NCI-H526 (cell line): ENCODE measurements at places on chromosomes 5 and 9.
A peak's percentile ranks its signal among the peaks of the same experiment; 100 is the strongest.

DNA sequence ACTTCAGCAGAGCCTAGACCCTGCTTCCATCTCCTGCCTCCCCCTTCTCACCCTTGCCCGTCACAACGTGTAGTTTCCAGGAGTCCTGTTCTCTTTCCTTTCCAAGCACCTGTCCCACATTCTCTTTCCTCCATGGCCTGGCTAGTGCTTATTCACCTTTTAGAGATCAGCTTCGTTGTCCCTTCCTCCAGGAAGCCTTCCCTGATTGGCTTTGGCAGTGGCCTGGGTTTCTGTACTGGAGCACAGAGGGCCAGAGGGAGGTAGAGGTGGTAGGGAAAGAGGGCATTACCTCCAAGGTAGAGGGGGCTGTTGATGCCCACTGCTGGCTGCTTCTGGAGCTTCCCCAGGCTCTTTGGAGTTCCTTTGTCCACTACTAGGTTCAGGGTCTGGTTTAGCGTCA lies 93.7 kb upstream of the PANK3 start:
- DNase-seq: no peak

- DNase-seq: no peak
Measured at GRCh38 chr5:7251132-7251531, 144.8 kb upstream of the ADCY2 start.

GRCh38 chr5:157484768-157485167 lies 24.8 kb downstream of the NIPAL4 start:
- DNase-seq: peak; percentile 44

DNA sequence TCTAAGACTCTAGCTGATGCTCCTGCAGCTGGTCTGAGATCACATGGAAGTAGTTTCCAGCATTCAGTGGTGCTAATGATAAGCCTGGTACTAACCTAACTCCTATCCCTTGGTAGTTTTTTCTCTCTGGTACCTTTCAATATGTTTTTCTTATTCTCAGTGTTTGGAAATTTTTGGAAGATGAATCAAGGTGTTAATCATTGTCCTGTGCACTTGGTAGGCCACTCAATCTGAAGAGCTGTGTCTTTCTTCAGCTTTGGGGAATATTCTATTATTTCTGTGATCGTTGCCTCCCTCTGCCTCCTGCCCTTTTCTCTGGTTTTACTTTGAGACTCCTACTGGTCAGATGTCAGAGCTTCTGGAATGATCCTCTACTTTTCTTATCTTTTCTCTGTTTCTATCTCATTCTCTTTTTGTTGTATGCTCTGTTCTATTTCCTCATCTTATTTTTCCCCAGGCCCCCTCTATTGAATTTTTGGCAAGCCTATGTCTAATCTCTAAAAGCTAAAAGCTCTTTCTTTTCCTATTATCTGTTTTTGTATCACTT lies 136.8 kb downstream of the APBA1 start:
- DNase-seq: no peak

DNA sequence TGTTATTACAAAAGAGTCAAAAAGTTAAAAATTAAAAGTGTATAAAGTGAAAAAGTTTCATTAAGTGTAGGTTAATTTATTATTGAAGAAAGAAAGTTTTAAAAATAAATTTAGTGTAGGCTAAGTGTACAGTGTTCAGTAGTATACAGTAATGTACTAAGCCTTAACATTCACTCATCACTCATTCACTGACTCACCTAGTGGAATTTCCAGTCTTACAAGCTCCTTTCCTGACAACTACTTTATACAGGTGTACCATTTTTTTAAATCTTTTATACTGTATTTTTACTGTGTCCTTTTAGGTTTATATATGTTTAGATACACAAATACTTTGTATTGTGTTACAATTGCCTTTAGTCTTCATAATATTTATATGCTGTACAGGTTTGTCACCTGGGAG lies 530.2 kb upstream of the FAM174A start:
- no peak for DNase-seq

GRCh38 chr9:130265431-130266235 lies at the start of gene HMCN2:
TSS of gene HMCN2 (plus strand) at chr9:130265760. CDS start at chr9:130265879, 119 bp downstream.
- DNase-seq: peak; percentile 31

DNA sequence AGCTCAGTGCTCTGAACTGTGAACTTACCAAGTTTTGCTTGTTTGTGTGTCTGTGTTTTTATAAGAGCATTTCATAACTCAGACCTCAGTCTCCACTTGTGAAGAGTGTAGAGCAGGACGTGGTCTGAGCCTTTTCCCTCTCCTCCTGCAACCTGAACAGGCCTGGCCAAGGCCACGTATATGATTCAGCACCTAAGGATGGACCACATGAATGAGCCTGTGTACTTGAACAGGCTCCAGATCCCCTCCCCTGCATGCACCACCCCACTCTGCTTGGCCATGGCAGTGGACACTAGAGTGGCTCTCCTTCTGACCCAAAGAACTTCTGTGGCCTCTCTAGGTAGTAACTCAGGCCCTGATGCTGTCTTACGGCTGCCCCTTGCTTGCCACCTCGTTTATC lies 125.9 kb upstream of the FSTL4 start:
- DNase-seq: no peak

- DNase-seq: no peak
Measured at GRCh38 chr5:176806137-176806536, 4.2 kb upstream of the UNC5A start.

- DNase-seq: no peak
Measured at GRCh38 chr9:38286357-38286756, 106.1 kb upstream of the ALDH1B1 start.

DNA sequence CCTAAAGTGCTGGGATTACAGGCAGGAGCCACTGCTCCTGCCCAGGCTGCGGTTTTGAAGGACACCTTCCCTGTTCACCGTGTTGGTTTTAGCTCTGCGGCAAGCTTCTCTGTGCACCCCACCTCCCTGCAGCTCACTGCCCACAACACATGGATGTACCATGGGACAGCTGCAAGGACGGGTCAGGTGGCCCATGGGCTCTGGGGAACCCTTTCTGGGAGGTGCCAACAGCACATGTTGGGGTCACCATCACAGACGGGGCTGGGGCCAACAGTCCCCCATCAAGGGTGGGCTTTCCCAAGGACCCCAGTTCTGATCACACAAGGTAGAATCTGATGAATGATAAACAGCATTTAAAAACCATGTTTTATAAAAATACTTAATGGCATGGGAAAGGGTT lies 7.5 kb downstream of the EXD3 start:
- DNase-seq: no peak

DNA sequence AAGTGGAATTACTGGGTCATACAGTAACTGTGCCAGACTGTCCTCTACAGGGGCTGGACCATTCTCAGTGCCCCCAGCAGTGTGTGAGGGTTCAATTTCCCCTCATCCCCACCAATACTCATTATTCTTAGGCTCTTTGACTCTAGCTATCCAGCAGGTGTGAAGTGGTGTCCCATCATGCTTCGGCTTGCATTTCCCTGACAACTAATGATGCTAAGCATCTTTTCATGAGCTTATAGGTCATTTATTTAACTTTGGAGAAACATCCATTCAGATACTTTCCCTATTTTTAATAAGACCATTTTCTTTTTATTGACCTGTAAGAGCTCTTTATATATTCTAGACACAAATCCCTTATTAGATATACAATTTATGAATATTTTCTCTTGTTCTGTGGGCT lies 63.6 kb downstream of the ADAMTS2 start:
- DNase-seq: no peak

GRCh38 chr5:78805474-78806124 lies 157.0 kb upstream of the LHFPL2 start:
- no peak for DNase-seq

DNA sequence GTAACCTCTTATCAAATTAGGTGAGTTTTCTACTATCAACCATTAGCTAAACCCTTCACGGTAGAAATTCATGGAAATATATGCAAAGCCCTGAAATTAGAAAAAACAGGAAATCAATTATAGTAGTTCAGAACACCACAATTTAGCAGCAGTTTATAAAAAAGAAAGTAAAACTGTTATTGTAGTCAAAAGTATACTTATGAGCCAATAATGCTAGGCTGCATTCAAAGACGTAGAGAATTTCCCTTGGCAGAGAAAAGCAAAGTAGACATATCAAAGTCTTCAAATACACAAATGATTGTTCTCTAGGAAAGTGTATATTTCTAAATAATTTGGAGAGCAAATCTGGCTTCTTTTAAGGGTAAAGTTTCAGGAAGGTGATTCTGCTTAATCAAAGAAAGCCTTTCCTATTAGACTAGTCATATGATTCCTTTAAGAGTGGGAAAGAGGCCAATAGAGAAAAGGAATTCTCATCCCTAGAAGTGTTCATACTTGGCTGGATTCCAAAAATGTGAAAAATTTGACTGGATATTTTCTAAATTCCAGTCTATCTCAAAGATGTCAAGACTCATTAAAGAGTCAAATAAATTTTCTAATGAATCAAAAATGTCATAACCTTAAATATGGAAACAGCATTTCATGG lies 185.5 kb downstream of the SMC2 start:
- no peak for DNase-seq

- no peak for DNase-seq
Measured at GRCh38 chr5:178245389-178245788, 12.8 kb upstream of the PHYKPL start.

GRCh38 chr5:9421884-9422283 lies 124.0 kb downstream of the SEMA5A start:
- no peak for DNase-seq

- DNase-seq: no peak
Measured at GRCh38 chr9:92289708-92290390, 3.6 kb downstream of the IARS1 start.

DNA sequence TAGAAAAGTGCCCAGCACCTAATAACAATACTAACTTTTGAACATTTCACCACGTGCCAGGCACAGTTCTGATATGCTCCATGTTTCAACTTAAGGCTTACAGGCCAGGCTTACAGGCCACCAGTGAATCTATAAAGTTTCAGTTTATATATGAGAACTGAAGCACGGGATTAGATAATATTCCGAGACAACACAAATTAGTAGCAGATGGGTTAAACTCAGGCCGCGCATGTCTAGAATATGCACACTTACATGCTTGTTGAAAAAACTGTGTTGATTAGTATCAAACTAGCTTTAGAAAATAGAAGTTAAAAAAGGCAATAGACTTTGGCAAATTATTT lies 587.9 kb downstream of the MTRR start:
- DNase-seq: no peak

GRCh38 chr9:127905788-127906191 lies 6.4 kb upstream of the ST6GALNAC6 start:
- DNase-seq: no peak

DNA sequence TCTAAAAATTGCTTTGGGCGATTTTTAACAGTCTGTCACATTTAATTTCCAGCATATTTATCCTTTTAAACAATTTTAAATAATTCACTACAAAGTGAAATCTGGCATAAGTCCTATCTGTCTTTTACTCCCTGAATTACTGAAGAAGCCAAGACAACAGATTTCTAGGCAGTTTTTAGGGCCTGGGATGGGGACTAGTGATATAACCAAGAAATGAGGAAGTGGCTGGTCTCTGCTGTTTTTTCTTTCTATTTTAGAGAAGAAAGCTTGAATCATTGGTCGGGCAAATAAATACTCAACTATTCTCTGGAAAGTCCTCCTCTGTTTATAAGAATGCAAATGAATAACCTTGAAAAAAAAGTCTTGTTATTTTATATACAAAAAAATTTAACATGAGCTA lies 79.7 kb upstream of the SSBP2 start:
- no peak for DNase-seq

GRCh38 chr5:76402251-76402885 lies 717 bp upstream of the IQGAP2 start:
- DNase-seq: no peak

GRCh38 chr5:83313436-83313835 lies 158.1 kb upstream of the VCAN start:
- DNase-seq: no peak

GRCh38 chr5:31758803-31759425 lies 120.0 kb downstream of the PDZD2 start:
- DNase-seq: no peak

DNA sequence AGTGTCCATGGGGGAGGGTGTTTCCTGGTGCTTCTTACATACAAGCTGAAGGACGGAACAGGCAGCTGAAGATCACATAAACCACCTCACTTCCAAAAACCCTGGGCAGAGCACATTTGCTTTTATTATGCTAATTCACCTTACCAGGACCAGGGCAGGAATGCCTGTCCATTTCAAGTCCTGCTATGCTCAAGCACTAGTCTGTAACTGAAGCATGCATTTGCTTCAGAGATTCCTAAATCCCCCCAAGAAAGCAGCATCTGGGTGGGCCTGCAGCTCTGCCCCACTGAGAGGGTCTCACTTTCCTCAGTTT lies 9.4 kb upstream of the NACC2 start:
- no peak for DNase-seq

DNA sequence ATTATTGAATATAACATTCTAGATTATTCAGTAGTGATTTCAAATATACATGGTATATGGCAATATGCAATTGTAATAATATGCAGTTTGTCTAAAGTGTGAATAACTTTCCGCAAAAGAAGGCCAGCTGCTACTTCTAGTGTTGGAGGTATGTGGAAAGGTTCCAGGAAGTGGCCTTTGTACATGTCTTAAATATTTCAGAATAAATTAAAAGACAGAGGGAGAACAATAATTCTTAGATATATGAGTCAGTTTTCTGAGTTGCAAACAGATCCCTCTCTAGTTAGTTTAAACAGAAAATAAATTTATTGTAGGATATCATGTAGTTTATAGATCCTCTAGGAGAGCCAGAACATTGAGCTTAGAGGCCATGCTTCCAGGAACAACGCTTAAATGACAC lies 210.8 kb upstream of the ELL2 start:
- no peak for DNase-seq

GRCh38 chr5:110251366-110251765 lies 475.1 kb downstream of the TMEM232 start:
- DNase-seq: no peak

GRCh38 chr9:32558408-32558934 lies 6.1 kb upstream of the TOPORS start:
- no peak for DNase-seq

GRCh38 chr5:171323806-171324632 lies 15.0 kb downstream of the TLX3 start:
- DNase-seq: no peak

DNA sequence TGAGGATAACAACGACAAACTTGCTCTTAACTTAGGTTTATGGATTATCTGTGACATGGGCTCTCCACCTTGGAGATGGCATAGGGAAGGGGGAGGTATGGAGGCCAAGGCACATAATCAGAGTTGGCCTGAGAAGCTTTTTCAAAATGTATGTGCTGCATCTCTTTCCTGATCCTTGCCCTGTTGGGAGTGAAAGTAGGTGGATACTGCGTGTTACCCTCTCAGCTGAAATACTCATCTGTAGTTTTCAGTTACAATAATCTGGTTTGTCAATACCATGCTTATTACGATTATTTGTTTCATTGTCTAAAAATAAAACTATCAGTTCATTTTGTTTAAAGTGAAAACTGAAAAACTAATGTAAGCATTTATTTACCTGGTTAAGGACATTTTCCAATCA lies 86.7 kb downstream of the SLC44A1 start:
- no peak for DNase-seq

DNA sequence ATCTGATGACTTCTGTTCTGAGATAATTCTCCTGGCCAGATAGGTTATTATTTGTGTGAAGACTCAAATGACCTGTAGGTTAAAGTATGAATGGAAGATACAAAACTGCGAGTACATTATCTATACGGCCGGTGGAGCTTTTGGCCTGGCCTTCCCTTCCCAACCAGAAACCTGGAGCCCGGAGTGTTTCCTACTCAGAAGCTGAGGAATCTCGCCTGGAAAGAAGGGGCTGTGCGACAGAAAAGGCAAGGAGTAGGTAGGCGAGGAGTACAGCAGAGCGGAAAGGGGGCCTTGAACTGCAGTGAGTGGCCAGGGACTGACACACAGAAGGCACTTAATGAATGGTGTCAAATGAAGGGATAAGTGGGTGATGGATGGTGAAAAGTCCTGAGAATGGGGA lies 34.6 kb downstream of the ANGPTL2 start:
- no peak for DNase-seq
